ENCODE measurements at places on chromosomes 6 and 20. TPM values are rescaled to one million over a fixed set of nuclear protein-coding genes. Genes with fewer than 3 reads are reported as not detected.

GRCh38 chr20:49231471-49231870 lies 12.3 kb downstream of the DDX27 start:
- no peak for DNase-seq

DNA sequence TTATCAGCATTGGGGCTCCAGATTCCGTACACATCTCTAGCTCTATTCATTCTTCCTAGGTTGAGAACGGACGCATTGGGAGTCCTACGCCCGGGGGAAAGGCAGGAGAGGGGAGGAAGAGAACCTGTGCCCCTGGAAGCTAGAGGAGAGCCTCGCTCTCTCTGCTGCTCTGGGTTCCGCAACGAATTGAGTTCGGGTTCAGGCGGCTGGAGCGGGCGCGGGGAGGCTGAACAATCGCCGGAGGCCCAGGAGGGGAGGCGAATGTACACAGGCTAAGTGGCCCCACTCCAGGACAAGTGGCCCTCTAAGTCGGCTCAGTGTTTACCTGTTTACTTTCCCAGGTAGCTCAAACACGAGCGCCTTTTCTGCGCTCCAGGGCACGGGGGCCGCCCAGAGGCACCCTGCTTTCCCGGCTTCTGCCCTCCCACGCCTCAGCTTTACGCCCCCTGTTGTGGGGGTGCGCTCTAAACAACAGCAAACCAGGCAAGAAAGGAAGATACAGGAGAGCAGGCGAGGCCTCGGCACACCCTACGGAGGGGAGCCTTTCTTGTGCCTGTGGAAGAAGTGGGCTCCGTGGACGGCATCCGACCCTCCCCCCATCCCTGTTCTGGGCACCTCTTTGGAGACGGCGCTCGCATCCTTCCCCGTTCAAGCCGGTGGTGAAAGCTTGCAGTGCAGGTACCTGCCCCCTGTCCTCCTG lies 4.6 kb upstream of the NKX2-2 start:
- DNase-seq: no peak

DNA sequence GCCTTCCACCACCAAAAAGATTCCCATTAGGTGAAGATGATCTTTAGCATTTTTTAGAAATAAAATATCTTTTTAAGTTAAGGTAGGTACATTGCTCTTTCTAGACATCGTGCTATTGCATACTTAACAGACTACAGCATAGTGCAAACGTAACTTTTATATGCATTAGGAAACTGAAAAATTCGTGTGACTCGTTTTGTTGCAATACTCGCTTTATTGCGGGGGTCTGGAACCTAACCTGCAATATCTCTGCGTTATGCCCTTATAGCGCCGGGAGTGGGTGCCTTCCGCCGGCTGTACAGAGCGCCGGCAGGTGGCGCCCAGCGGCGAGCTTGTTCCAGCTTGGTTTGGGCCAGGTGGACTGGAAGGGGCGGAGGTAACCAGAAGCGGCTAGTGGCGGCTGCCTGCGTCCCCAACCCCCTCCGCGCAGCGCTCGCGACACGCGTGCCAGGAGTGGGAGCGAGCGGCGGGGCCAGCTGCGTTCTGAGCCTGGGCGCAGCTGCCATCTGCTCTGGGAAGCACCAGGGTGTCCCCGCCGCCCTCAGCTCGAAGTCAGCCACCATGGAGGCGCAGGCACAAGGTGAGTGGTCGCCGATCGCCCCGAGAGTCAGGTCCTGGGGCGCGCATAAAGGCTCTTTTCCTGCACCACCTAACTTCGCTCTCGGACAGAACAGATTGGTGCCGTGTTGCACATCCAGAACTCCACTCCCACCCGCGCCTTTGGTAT lies at the start of gene TPD52L1:
TPD52L1 (plus strand) TSS at position 383 of the 727 bp plus-strand sequence; CDS start at position 562, 179 bp downstream.
- DNase-seq: peak; percentile 91

GRCh38 chr6:2000962-2001361 lies 244.4 kb downstream of the GMDS start:
- no peak for DNase-seq

GRCh38 chr20:19964289-19965265 lies 52.6 kb upstream of the NAA20 start:
- no peak for DNase-seq

DNA sequence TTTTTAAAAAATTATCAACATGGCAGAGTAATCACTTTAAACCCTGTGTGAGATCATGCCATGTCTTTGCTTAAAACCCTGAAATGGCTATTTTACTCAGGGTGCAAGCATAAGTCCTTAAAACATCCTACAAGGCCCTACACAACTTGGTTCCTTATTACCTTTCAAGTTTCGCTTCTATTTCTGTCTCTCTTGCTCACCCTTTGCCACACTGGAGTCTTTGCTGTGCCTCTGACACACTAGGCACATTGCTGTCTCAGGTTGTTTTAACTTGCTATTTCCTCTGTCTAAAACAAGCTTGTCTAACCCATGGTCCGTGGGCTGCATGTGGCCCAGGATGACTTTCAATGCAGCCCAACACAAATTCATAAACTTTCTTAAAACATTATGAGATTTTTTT lies 55.6 kb downstream of the KIAA0408 start:
- DNase-seq: no peak

DNA sequence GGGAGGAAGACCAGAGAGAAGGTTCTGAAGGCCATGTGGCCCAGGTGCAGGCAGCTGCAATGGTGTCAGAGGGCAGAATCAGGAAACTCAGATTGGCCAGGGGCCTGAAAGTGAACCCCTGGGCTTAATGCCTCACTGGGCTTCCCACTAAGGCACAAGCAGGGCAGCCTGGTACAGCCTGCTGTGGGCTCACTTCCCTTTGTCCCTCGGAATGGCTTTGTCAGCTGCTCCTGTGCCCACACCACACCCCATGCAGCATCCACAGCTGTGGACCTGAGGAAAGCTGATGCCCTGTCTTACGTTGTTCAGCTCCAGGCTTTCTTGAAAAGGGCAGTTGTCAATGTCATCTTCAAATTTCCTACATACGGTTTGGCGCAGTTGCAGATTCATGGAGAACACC lies 2.4 kb downstream of the CST9 start:
- DNase-seq: no peak

DNA sequence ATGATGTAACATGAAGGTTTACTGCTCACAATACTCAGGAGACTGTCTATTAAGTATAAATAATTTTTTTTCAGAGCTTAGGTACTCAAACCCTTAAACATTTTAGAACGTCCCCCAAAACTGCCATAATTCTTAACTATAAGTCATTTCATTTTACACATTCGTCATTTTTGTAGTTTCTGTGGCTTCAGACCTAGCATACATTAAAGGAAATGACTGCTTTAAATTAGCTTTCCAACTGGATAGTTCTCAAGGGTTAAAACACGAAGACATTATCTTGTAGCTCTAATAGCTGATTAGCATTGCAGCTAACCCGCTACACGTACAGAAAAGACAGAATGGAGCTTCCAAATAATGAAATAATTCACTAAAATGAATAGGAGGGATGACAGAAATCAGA lies 24.9 kb upstream of the PLN start:
- no peak for DNase-seq

DNA sequence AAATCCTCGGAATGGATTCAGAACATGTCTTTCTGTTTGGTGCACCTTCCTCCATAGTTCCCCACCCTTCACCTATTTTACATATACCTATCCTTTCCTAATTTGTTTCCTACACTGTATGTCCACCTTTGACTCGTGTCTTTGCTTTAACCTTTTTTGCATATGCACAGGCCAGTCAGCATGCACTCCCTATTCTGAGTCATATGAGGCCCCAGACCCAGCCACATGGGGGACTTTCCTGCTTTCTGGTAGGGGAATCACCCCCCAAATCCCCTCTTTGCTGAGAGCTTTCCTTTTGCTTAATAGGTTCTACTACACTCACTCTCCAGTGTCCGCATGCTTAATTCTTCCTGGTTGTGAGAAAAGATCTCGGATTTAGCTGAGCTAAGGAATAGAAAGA lies 393.8 kb upstream of the IMPG1 start:
- DNase-seq: no peak

GRCh38 chr6:87287251-87287650 lies 35.1 kb upstream of the SMIM8 start:
- DNase-seq: no peak

DNA sequence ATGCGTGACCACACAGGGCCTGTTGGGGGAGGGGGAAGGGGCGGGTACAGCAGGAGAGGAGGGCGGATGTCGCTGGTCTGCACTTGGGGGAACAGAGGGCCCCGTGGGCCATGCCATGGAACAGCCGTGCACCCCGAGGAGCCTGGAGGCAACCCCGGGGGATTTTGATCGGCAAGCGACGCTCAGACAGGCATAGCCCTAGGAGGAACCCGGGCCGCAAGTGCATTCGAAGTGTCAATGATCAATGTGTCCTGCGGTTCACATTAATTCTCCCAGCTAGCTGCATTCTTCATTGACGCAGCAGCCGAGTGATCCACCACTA lies 772.8 kb upstream of the DEFB115 start:
- peak; percentile 55 for DNase-seq

ZC2HC1B gene
- not detected for polyA plus RNA-seq

PPP1R14C gene
- polyA plus RNA-seq: 92.8 TPM

POPDC3 gene
- polyA plus RNA-seq: 53.2 TPM

GSTA1 gene
- polyA plus RNA-seq: 0.09 TPM

TREM1 gene
- polyA plus RNA-seq: 1.1 TPM

ADGRF5 gene
- 23.9 TPM for polyA plus RNA-seq

Data from right cardiac atrium (tissue), 5 donors.